ENCODE measurements at places on chromosomes 1 and 21. TPM values are rescaled to one million over a fixed set of nuclear protein-coding genes. Genes with fewer than 3 reads are reported as not detected.

DNA sequence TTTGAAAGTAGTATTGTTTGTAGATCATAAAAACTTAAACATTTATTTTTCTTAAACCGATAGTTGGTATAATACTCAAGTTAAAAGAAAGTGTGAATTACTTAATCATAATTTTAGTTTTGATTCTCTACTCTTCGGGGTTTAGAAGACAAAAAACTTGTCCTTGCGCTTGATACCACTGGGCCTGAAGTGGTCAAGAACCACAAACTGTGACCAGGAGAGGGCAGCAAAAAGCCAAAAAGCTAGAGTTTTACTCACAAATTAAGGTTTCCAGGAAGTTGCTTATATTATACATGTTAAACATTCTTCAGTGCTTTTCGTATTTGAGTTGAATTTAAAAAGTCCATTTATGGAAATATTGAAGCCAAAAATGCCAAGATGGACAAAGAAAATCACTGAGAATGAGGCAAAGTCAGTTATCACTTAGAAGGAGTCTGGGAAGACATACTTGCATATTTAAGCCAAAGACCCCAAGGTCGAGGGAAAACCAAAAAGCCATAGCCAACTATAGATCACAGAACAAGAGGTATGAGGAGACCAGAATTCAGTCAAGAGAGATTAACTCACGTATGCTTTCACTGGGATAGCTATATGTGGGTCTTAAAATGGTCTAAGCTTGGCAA is 34.2 kb downstream of the EFCAB7 start:
- peak; percentile 75 for DNase-seq

- no peak for DNase-seq
These were observed 113.4 kb upstream of the RAB4A start for GRCh38 chr1:229157480-229157879.

GRCh38 chr1:89855413-89856123 is 34.7 kb downstream of the LRRC8D start:
- DNase-seq: peak; percentile 51

DNA sequence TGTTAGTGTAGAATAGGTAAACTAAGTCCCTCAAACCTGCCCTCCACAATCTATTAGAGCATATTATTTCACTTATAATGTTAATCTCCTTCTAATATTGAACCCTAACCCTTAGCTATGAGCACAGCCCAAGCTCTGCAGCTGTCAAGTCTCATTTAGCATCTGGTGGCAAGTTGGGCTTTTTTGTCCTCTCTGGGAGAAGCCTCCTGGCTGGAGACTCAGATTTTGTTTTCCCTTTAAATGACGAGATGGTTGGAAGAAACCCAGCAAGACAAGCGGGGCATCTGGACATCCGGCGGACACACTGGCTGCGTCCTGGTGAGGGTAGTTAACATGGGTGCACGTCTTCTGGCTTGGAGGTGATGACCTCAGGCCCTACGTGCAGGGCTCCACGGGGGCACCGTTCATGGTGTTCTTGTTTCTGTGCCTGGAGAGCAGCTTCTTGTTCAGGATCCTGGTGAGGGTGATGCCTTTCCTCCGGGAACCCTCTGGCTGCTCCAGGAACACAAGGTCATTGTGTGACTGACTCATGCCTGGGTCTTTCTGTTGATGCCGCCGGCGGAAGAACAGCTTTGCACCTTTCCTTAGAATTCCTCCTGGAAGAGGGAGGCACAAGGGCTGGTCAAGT is 9.7 kb upstream of the PRDM15 start:
- no peak for DNase-seq

DNA sequence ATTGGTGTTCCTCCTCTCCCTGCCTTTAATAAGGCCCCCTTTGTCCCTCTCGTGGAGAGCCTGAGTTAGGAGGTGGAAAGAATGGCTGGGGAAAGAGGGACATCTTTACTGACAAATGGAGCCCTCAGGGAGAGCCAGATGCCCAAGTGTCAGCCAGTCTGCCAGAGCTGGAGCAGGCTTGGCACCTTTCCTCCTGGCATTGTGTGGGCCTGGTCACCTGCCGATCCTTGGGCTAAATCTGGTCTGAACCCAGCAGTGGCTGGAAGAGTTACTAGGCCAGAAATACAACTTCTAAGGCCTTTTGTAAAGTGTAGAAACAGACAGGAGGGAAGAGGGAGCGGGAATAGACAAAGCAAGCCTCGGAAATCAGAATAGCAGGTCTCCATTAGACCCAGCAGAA is 24.9 kb downstream of the VANGL1 start:
- no peak for DNase-seq

GRCh38 chr21:32884062-32884461 is 112.5 kb upstream of the PAXBP1 start:
- DNase-seq: no peak

DNA sequence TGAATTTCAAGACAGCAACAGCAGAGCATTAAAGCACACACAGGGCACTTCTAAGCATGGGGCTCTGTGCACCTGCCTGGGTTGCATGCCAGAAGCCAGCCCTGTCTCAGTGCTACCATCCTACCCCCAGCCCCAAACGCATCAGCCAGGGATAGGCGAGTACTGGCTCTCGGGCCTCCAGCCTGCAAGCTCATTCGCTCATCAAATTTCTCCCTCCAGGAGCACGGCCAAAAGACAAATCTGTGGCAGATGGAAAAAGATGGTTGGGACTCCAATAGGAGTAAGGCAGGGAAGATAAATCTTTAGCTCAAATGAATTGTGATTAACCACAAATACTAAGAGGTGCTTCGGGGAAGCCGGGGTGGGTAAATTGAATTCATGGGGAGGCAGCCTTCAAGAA is 189.6 kb downstream of the KAZN start:
- no peak for DNase-seq

- peak; percentile 63 for DNase-seq
These were observed 30.7 kb downstream of the ITPKB start for GRCh38 chr1:226708342-226708780.

- no peak for DNase-seq
These were observed 23.9 kb downstream of the CTNNBIP1 start for GRCh38 chr1:9886092-9886742.

GRCh38 chr21:37551993-37552355 is 185.4 kb downstream of the DYRK1A start:
- DNase-seq: no peak

- no peak for DNase-seq
These were observed 1.8 kb upstream of the SLC1A7 start for GRCh38 chr1:53144201-53144600.

- no peak for DNase-seq
These were observed 77.6 kb upstream of the VANGL1 start for GRCh38 chr1:115564201-115564600.

- peak; percentile 7 for DNase-seq
These were observed 755.2 kb upstream of the ADAMTS5 start for GRCh38 chr21:27722095-27722494.

The MIER1 gene
- 11.8 TPM for total RNA-seq

The CHODL gene
- not detected for total RNA-seq

The AHCYL1 gene
- total RNA-seq: 40.9 TPM

The TLR5 gene
- total RNA-seq: 1.2 TPM

The TTF2 gene
- total RNA-seq: 25.1 TPM

The KCNE2 gene
- total RNA-seq: not detected

The AIRE gene
- total RNA-seq: not detected

The ALPL gene
- 0.86 TPM for total RNA-seq

The ZFP69B gene
- total RNA-seq: 3.0 TPM

The TAS1R1 gene
- not detected for total RNA-seq

The PDC gene
- not detected for total RNA-seq

The LCE1A gene
- not detected for total RNA-seq

The TTC39A gene
- total RNA-seq: 12.3 TPM

Measured in PC-3 (cell line).